ENCODE measurements at places on chromosomes 7 and 10. TPM values are rescaled to one million over a fixed set of nuclear protein-coding genes. Genes with fewer than 3 reads are reported as not detected.

Gene DLX6
- not detected for total RNA-seq

Gene ZFAND4
- 8.8 TPM for total RNA-seq

DNA sequence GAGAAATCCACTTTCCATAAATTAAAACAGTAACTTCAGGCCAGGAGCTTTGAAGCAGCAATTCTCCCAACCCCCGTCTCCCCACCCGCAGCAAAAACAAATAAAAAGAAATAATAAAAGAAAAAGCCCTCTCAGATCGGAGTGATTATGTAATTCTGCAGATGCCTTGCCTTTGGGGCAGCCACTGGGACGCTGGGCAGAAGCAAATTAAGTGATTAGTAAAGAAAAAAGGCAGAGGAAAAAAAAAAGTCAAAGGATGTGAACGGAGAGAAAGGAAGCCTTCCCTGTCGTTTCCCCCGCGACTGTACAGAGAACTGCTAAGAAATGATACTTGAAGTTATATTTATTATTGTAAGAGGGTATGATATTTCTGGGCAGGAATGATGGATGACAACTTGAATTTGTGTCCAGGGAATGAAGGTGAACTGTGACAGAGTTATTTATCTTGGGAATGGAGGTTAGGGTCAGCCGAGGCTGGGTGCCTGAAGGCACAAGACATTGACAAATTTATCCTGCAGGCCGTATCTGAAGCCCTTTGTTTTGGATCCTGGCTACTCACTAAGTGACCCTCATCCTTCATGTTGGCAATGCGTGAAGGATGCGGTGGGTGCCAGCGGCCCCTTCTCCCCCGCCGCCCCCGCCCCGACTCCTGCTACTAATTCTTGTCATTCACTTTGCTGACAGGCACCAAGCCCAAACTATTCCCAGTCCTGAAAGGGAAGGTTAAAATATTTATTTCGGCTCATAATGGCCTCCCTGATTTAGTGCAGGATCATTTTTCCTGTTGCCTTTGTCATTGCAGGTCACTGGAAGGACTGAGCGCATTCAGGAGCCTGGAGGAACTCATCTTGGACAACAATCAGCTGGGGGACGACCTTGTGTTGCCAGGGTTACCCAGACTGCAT lies 604.0 kb downstream of the LRMDA start:
- no peak for DNase-seq

DNA sequence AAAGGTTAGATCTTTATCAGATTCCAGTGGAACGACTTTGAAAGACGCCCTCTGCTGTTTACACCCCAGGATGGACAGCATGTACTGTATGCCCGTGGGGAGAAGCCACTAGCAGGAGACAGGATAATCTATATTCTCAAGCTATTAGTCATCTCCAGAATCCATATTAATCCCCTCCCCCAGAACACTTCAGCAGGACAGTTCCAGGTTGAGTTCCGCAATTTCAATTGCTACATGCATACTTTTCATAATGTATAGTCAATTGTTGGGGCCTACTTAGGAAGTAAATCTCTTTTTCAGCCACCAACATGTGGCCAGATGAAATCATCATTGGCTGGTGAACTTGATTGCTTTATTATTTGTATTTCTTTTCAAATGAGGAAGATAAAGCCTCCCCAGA lies 313.1 kb upstream of the SMIM30 start:
- no peak for DNase-seq

- DNase-seq, result peak; percentile 57
Observed at GRCh38 chr10:96502561-96503282, 11.0 kb downstream of the TLL2 start.

DNA sequence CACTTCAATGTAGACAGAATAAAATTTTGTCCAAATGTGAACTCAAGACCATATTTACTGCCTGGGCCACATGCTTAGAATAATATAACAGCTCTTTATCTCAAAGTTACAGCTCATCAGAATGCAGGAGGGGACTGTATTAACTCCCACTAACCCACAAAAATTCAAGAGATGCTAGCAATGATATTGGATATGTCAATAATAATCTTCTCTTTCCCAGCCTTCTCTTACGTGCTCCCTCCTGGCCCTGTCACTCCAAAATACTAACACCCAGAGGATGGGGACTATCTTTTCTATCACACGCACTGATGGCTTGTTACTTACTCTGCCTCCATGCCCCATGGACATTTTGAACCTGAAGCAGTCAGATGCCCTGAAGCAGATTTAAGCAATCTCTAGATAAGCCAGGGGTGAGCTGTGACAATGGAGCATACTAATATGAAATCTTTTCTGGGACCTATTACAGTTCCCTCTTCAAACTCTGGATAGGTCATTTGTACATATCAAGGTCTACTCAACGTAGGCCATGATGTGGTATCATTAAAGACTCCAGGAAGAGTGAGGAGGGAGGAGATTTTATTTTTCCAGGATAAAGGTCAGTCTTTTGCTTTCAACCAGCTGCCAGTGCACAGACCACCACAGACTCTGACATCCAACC lies 803.0 kb downstream of the GRM8 start:
- DNase-seq, result no peak

DNA sequence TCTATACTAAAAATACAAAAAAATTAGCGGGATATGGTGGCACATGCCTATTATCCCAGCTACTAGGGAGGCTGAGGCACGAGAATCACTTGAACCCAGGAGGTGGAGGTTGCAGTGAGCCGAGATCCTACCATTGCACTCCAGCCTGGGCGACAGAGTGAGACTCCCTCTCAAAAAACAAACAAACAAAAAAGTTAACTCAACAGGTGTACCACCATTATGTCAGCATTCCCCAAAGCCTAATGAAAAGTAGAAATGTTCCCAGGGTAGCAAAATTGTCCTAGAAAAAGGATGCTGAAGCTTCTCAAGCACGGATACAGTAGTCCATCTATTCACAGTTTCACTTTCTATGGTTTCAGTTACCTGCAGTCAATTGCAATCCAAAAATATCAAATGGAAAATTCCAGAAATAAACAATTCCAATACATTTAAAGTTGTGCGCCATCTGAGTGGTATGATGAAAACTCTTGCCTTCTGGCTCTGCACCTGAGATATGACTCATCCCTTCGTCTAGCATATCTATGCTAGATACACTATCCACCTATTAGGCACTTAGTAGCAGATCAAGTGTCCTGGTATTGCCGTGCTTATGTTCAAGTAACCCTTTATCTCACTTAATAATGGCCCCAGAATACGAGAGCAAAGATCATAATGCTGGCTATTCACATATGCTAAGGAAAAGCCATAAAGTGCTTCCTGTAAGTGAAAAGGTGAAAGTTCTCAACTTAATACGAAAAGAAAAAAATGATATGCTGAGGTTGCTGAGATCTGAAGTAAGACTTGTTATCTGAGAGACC lies 37.2 kb upstream of the SLC35G1 start:
- no peak for DNase-seq

GRCh38 chr7:99944497-99945070 lies 15.2 kb upstream of the GJC3 start:
- DNase-seq, result no peak

DNA sequence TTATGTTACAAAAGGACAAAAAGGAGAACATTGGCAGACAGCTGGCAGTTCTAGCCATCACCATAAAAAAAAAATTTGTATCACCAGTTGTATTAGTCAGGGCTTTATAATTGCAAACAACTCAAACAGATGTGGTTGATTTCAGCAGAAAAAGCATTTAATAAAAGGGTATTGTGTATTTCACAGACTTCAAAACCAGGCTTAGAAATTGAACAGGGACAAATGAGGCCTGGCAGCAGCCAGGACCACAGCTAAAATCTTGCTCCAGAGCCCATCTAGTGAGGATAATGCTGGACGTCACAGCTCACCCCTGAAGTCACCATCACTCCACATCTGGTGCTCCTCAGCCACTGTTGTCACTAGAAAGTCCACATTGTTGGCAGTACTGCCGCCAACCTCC lies 52.9 kb upstream of the CALD1 start:
- DNase-seq, result no peak

Data from mammary epithelial cell (primary cell).